ENCODE measurements at places on chromosomes 6 and 20. TPM values are rescaled to one million over a fixed set of nuclear protein-coding genes. Genes with fewer than 3 reads are reported as not detected.

- DNase-seq: no peak
Observed at GRCh38 chr6:93243231-93243778, 176.1 kb downstream of the EPHA7 start.

The ZNF343 gene
- total RNA-seq: 12.1 TPM

The SLC22A7 gene
- total RNA-seq: 2.0 TPM

The MOG gene
- total RNA-seq: not detected

DNA sequence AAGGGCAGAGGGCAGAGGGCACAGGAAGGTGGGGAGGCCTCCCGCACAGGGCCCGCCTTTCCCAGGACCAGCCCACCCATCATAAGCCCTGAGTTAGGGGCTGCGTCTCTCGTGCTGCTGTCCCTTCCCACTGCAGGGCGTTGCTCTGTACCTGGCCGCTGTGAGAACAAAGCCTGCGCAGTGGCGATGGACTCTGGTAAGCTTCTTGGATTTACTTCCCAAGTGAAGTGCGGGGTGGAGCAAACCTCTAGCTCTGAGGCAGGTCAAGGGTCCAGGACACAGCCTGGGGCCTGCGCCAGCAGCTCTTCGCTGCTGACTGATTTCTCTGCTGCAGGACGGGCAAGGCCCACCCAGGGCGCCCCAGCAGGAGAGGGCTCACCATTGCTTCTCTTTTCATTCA, 23.9 kb downstream of the INSM1 start:
- no peak for DNase-seq

- DNase-seq: no peak
Observed at GRCh38 chr6:135673501-135674309, 176.2 kb upstream of the AHI1 start.

The OPRM1 gene
- not detected for total RNA-seq

- no peak for DNase-seq
Observed at GRCh38 chr20:63060057-63060991, 53.6 kb upstream of the BHLHE23 start.

- DNase-seq: no peak
Observed at GRCh38 chr6:158751921-158752320, 67.2 kb downstream of the EZR start.

DNA sequence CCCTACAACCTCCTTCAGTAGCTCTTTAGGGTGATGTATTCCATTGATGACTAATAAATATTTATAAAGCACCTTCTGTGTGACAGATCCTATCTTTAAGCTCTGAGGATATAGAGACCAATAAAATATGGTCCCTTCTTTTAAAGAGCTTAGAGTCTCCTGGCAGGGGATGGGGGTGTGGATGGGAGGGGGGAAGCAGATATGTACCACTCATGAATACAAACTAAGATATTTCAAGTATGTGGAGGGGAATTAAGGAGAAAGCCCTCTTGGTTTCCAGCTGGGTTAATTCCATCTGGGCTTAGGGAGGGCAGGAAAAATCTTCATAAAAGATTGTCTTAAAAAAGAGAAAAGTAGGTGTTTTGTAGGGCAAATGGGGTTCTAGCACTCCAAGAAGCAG, 21.6 kb upstream of the FBXO9 start:
- no peak for DNase-seq

DNA sequence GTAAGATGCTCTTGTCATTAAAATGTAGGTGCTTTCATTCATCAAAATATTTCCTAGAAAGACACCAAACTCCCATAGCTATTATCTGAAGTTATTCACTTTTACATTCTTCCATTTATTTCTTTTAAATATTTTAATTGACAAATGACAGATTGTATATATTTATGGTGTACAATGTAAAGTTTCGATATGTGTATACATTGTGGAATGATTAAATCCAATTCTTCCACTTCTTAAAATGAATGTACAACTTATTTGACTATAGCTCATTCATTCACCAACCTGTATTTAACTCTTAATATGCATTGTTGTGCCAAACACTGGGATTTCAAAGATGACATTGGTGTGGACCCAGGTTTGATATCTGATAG, 41.0 kb downstream of the CCN2 start:
- DNase-seq: no peak

The MPC1 gene
- 74.1 TPM for total RNA-seq

DNA sequence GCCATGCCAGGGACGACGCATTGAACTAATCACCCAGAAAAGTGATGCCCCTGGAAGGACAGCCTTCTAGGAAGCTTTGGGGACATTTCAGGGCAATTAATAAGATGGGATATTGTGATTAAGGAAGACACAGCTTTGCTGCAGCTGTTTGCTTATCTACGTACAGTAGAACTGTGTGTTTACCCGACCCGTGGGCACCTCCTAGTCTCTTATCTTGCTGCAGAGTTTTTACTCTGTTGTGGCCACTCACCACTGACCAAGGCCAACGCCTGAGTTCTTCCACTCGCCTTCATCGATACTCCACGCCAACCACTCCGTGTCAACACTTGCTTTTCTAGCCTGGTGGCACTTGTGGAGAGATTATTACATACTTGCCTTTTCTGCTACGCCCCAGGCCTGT, 105.9 kb upstream of the MLN start:
- DNase-seq: no peak

The COL9A3 gene
- total RNA-seq: 4.3 TPM

The CPNE5 gene
- 7.1 TPM for total RNA-seq

GRCh38 chr6:161104966-161105365, 113.4 kb downstream of the MAP3K4 start:
- no peak for DNase-seq

DNA sequence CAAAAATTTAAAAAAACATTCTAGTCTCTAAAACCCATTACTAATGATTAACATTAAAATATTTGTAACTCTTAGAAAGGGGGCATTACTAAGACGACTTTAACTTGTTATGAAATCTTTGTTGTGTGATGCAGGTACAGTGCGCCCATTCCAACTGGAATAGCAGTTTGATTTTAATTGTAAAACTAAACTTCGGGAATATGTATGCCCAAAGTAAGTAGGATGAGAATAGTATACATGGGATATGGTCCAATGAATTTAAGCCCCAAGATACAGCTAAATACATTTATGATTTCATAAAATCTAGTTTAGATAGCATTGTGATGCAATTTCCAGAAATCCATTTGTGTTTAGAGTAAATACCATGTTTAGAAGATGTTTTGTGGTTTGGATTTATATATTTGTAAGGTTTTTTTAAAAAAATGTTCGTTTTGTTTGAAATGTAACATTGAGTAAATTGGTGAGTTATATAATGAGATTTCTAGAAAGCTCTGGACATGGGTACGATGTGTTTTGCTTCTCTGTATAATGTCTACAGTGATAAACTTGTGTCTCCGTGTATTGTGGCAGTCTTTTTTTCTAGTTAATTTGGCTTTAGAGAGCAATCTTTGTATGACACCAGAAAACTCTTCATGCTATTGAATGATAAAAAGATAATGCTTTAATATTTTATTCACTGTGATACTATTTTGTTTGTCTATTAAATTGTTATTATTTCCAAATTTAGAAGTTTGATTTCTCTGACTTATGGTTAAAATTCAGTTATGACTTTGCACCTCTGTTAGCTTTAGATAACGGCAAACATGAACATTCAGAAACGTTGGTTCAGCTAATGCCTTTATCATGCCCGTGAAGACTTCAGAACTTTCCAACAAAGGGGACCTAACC, 54.8 kb downstream of the RNF182 start:
- DNase-seq: no peak

GRCh38 chr20:31974951-31975487, 7.1 kb downstream of the XKR7 start:
- DNase-seq: peak; percentile 83

The MROH8 gene
- 2.4 TPM for total RNA-seq

DNA sequence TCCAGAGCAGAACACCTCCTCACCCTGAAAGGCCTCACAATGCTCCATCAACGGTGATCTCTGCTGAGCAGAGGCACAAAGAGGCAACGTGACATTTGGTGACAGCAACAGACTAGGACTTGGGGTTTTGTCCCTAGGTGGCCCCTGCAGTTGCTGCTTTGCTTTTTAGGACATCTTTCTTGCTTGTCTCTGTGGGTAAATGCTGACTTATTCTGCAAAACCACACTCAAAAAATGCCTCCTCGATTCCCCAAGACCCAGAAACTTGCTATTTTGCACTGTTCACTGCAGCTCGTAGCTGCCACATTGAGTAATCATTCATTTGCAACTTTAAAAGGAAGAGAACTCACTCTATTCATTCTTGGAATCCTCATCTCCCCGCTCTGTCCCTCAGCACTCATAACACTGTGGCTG, 209.9 kb downstream of the LY86 start:
- no peak for DNase-seq

GRCh38 chr6:106807947-106808611, 166.4 kb downstream of the CD24 start:
- no peak for DNase-seq

Measured in kidney (tissue), 22 donors.